ENCODE measurements at places on chromosomes 6 and 20.

GRCh38 chr20:58688840-58689239, 3.8 kb upstream of the NPEPL1 start:
- DNase-seq = no peak

DNA sequence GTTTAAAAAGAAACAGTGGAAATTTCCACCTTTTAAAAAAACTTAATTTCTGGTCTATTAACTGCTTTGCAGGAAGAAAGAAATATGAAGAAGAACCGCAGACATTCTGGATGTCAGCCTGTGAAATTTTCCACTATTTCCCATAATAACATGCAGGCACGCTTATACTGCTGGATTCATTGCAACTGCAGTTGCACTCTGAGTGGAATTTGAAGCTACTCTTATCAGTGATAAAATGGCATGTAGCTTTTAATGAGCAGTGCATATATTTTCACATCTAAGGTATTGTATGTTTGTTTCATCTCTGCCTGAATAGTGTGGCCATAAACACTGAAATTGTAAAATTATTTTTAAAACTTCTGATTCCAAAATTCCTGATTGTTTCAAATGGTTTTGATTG, 28.2 kb downstream of the NCOA3 start:
- DNase-seq = no peak

DNA sequence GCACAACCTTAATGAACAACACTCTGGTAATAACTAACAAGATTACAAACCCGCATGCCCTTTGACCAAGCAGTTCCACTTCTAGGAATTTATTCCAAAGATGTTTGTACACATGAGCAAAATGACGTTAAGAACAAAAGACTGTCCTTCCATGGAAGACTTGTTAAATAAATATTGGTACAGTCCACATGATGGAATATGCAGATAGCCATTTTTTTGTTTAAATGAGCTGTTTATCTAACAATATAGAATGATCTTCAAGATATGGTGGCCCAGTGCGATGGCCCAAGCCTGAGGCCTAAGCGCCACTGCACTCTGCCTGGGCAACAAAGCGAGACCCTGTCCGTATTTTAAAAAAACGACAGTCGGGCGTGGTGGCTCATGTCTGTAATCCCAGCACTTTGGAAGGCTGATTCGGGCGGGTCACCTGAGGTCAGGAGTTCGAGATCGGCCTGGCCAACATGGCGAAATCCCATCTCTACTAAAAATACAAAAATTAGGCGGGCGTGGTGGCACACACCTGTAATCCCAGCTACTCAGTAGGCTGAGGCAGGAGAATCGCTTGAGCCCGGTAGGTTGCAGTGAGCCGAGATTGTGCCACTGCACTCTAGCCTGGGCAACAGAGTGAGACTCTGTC, 7.4 kb upstream of the AHCY start:
- DNase-seq = no peak

- no peak for DNase-seq
Observed at GRCh38 chr6:21997119-21998037, 299.5 kb downstream of the PRL start.

DNA sequence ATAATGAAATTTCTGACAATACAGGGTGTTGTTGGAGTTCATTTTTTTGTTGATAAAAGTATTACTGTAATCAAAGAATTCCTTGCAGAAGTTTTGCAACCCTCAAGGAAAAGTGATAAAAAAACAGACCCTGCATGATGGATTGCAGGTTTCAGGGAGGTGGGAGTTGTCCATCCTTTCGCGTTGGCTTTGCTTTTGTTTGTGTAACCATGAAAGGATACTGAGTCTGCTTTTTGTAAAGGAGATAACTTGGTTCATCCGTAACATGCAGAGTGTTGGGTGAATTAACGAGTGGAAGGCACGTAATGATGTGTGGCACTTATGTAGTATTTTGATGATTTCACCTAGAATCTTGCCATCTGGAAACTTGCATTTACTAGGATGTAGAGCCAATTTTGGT, 23.6 kb downstream of the FOXO3 start:
- no peak for DNase-seq

- DNase-seq = no peak
Observed at GRCh38 chr6:44868335-44868668, 459.8 kb upstream of the RUNX2 start.

- DNase-seq = no peak
Observed at GRCh38 chr6:79902046-79902445, 45.3 kb downstream of the ELOVL4 start.

DNA sequence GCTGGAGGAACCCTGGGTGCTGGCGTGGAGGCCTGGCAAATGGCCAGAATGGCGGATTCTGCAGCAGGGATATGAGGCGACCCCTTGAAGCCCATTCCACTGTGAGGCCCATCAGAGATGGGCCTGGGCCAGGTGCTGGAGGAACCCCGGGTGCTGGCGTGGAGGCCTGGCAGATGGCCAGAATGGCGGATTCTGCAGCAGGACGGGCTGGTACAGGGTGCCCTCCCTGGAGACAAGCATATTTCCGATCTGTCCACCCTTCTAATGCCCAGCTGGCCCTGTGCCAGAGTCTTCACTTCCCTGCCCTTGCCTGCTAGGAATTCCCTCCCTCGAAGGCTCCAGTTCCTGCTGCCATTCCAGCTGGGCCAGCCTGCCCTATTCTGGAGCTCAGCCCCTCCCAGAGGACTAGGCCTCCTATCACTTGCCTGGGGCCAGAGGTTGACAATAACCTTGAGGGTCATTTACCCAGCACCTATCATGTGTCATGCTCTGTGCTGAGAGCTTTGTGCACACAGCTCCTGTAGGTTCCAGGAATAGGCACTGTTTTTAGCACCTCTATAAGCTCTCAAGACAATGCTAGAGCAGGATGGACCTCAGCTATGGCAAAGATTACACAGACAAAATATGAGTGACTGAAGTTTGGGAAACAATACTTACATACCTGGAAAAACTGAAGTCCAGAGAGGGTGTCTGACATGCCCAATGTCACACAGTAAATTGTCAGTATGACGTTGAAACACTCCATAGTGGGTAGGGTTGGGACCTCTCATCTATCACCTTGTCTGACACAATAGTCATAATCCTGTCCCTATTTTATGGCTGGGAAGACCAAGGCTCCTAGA, 21.4 kb downstream of the SUN5 start:
- DNase-seq = no peak

All from activated CD4-positive, alpha-beta T cell treated with anti-CD3 and anti-CD28 coated beads for 36 hours (primary cell).